ENCODE measurements at places on chromosomes 5 and 9.

DNA sequence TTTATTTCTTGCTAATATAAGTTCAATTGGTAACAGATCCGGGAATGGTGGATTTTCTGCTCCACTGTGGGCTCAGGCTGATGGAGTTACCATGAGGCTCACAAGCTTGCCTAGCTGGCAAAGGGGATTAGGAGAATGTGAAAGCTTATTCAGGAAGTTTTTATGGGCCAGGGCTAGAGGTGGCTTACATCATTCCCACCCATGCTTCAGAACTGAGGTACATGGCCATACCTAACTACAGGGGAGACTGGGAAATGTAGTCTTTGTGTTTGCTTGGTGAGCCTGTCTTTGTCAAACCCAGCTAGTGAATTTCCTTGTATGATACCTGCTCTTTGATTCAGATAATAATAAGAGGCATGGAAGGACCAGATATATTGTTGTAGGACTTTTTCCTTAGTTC, 105.9 kb upstream of the DHFR start:
- DNase-seq: no peak

- DNase-seq: no peak
Observed at GRCh38 chr5:133683646-133684596, 71.6 kb upstream of the FSTL4 start.

- no peak for DNase-seq
Observed at GRCh38 chr5:115788440-115788839, 28.0 kb downstream of the CDO1 start.

DNA sequence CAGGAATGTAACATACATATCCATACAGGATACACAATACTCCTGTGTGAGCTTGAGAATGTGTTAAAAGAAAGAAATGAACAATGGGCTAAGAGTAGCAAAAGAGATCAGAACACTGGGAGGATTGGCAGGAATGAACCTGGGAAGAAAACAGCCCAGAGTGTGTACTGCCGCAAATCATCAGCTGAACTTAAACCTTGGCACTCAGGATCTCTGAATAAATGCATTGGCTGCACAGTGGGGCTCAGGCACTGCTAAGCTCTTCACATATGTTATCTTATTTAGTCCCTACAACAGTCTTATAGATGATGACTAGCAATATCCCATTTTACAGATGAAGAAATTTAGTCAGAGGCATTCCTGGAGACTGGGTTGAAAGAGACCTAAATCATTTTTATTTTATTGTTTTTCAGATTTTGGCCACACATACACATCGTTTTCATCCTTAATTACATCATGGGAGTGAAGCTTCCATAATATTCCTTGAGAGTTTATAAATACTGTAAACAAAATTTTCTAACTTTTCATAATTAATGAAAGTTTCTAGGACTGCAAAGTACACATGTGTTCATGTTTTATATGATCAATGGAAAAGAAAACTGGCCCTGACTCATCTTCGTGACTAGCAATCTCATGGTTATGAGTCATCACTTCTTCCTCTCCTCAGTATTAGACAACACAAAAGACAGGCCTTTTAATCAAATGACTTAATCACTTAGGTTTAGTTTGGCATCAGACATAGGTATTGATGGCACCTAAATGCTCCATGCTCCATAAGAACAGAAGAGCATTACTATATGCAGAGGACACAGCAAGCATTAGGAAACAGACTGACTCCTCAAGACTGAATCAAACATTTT, 59.2 kb downstream of the CDH18 start:
- DNase-seq: no peak

DNA sequence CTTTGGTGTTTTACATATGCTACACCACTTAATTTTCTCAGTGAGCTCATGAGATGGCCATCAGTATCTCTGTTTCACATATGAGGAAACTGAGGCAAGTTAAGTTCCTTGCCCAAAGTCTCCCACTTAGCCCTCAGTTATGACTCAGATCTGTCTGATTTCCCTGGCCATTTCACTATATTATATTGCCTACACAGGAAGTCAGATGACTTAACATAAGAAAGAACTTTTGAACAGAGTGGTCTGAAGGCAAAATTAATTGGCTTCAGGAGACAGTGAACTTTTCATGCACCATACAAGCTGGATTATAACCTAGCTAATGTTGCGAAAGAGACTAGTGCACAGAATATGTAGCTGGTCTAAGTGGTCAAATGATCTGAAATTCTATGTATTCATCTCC, 221.6 kb downstream of the NFIB start:
- no peak for DNase-seq
